AG10803 (cell line): ENCODE measurements at places on chromosomes 4 and X.
A peak's percentile ranks its signal among the peaks of the same experiment; 100 is the strongest.

- DNase-seq = no peak
Observed at GRCh38 chr4:100581337-100581736, 63.5 kb upstream of the EMCN start.

GRCh38 chr4:95170176-95170575 is 378.6 kb downstream of the UNC5C start:
- DNase-seq = no peak

- DNase-seq = no peak
Observed at GRCh38 chr4:67723341-67723740, 22.4 kb upstream of the UBA6 start.

DNA sequence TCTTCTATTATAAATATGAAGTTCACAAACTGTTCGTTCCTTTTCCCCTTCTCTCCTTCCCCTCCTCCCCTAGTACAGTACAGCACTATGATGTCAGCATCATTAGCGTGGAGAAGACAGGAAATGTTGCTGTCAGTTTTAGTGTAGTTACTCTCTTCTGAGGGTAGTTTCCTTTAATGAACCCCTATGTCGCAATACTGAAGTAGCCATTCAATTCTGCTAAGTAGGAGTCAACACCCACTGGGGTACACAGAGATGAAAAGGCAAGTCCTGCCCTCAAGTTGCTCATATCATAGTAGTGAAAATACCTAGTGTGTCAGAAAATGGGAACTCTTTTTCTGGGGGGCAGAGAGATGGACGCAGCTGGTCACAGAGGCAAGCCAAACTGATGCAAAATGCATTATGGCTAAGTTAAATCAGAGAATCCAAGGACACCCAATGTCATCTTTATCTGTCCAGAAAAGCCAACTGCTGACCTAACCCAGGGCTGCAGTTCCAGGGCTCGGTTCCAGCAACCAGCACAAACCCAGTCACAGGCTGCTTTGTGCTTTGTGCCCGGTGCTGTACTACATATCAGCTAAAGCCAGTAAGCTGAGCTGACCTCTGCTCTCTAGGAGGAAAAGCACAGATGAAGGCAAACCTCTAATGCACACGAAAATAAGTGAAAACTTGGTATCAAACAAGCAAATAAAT is 31.5 kb downstream of the GRIA3 start:
- DNase-seq = no peak

GRCh38 chr4:165006886-165007285 is 24.9 kb upstream of the TRIM60 start:
- no peak for DNase-seq

DNA sequence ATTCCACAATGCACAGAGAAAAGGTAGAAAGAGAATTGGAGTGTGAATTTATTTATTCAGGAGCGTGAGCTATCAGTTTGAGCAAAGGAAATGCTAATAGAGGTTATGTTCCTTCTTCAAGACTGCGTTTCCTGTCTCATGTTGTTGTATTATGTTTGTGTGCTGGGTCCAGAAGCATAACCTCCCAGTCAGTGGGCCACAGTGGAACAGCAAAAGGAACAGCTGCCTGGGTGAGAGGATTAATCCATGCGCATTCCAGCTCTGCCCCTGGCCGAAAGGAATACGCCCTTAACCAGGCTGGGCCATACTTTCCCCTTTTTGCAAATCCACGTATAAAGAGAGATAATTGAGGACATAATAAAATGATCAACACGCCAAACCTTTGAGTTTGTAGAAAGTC is 32.4 kb upstream of the ARX start:
- no peak for DNase-seq

GRCh38 chr4:174523025-174523693 is 871 bp upstream of the HPGD start:
- DNase-seq = peak; percentile 1

DNA sequence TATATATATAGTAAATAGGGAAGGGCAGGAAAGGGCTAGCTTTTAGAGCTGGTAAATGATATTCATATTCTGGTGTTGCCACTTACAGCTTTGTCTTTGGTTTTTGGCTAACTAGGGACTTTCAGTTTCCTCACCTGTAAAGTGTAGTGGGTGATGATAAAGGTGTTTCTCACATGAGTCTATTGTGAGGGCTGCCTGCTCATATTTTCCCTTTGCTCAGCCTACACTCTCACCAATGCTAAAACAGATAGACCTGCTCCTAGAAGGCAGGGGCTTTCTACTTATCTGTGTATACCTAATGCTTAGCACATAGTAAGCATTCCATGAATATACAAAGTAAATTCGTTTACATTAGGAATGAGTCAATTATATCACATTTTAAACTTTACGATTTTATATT is 137.2 kb upstream of the HS3ST1 start:
- no peak for DNase-seq

DNA sequence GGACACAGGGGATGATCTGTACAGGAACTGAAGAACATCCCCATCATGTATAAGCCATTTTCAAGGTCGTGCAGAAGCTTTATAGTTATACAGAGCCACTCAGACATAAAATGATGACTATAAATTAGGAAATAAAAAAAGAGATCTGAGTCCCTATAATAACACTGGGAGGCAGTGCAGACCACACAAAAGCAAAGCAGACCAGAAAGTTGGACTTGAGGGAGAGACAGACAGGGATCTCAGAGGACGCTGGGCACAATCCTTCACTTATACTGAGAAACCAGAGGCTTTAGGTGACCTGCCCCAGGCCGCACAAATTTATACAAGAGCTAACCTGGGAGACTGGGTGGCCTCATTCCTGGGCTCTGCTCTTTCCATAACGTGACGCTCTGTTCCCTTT is 70.5 kb downstream of the HADH start:
- peak; percentile 47 for DNase-seq

DNA sequence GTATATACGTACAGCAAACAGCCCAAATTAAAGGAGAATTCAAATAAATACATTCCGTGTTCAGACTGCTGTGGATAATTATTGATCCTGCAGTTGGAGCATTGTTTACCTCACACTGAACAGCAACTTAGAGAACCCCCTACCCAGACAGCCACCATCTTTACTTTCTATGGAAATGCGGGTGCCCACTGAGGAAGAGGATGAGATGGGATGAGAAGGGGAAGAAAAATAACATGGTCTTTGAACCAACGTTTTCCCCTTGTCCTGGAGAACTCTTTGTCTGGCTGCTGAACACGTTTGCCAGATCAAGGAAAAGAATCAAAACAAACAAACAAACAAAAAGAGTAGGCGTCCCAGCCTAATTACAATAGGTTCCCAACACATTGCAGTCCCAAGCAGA is 1.5 kb downstream of the TSPAN5 start:
- no peak for DNase-seq

- no peak for DNase-seq
Observed at GRCh38 chrX:155086961-155087735, 15.8 kb downstream of the BRCC3 start.

DNA sequence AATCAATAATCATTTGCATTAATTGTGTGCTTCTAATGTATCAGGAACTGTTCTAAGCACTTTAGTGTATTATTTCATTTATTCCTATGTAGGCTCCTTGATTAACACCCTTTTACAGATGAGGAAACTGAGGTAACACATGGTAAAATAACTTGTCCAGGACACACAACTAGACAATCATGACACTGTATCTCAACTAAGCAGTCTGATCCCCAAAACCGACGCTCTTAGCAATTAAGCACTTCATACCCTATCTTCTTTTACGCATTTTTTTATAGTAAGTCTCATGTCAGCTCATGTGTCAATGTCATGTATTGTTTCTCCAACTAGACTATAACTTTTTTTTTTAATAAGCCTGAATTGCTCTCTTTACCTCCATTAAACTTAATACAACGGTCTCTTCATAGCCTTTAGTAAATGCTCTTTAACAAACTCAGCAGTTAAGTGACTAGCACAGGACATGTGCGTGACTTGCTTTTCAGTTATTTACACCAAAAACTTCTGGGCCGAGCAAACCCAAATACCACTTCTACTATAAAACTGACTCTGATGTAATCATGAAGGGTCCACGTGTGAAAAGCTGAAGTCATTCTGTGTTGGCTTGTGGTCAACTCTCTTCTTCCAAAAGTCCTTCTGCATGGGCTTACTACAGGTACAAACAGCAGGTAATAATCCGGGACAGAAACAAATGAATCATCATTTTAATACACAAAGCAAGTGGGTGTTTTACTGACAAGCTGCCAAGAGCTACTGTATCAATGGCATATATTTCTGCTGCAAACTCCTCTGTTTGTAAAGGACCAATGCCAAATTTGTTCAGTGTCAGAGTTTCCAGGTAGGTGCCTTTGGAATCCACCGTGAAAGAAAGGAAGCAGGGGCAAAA is 7.9 kb upstream of the AMBN start:
- no peak for DNase-seq

GRCh38 chrX:41664375-41664901 is 24.3 kb upstream of the GPR34 start:
- peak; percentile 18 for DNase-seq

GRCh38 chr4:95049551-95050233 is 291.9 kb downstream of the BMPR1B start:
- peak; percentile 26 for DNase-seq

GRCh38 chr4:88533937-88534750 is 10.6 kb upstream of the PYURF start:
- DNase-seq = peak; percentile 87

- DNase-seq = no peak
Observed at GRCh38 chr4:3472411-3473141, 9.5 kb downstream of the DOK7 start.

DNA sequence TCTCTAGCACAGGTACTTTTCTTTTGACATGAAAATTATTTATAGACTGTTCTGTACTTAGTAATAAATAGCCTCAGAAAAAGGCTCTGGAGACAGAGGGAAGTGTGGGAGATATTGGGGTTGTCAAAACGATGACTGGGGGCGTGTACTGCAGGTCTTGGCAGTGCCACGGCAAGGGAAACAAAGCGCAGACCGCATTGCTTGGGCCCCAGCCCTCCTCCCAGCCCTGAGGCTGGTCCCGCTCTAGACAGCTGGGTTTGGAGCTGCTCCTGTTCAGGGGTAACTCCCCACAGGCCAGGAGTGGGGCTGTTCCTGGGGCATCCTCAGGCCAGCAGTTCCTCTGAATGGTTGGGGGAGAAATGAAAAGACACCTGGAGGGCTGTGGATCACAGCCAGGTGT is 131.7 kb downstream of the RASL11B start:
- no peak for DNase-seq

DNA sequence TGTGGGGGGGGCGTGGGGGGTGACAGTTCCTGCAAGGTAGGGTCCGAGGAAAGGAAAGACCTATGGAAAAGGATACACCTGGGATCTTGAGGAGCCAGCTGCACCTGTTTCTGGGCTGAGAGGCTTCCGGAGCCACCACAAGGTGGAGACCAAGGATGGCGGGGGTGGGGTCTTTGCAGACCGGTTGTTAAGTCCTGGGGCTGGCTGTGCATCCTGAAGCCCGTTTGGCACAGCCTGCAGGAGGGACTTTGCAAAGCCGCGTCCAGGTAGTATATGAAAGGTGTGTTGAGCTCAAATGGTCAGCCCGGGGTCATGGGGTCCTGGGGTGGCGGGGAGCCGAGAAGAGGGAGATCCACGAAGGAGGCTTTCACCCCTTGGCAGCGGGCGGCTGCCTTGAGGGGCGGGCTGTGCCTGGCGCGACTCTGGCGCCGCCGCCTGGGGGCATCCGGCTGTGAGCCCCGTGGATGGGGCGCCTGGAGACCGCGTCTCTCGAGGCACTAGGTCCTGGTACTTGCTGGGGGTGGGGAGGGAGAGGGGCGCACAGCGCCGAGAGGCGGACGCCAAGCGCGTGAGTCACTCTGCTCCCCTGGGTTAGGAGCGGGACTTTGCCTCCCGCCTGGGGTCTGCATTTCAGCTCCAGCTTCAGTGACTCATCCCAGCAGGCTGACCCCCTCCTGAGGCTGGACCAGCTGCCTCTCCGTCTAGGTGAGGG is 58.2 kb upstream of the DYNLT3 start:
- DNase-seq = peak; percentile 0

DNA sequence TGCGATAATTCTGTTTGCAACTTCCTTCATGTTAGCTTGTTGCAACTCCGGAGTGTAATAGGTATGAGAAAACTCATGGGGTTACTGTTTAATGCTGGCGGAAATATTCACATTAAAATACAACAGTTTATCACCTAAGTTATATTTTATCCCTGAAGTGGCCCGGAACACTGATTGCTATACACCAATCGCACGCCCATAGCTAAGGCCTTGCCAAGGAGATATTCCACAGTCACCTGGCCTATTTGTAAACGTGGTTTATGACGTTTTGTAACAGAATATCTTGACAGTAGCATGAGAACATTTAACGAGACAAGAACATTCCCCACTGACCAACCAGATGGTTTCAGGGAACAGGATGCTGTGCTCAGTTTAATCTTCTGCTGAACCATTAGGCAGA is 23.2 kb upstream of the FAM90A26 start:
- DNase-seq = no peak

DNA sequence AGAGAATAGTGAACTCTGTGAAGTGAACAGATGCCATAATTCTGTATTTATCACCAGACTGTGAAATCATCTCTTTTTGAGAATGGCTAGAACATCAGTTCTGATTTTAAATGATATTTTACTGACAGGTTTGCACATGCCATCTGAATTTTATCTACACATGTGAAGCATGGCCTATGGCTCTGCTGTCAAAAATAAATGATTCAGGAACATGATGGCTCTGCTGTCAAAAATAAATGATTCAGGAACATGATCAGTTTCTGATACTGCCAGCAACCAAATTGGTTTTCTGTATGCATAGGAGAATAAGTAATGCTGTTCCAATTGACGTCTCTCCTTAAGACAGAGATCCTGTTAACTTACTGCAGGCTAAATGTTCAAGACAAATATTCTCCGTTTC is 70.6 kb upstream of the TLL1 start:
- DNase-seq = no peak

- no peak for DNase-seq
Observed at GRCh38 chr4:144213371-144213770, 72.9 kb upstream of the GYPA start.

DNA sequence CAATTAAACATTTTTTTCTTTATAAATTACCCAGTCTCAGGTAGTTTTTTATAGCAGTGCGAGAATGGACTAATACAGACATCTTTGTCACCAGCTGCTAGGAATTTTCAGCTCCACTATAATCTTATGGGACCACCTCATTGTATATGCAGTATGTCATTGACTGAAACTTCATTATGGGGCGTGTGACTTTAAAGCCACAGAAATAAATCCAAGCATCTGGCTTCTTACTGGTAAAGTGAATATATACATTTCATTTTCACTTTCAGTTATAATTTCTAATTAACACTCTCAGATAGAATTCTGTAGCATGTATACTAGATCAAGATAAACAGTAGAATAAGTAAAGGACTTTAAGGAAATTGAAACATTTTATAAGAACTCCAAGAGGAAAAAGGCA is 21.9 kb downstream of the IL15 start:
- no peak for DNase-seq

DNA sequence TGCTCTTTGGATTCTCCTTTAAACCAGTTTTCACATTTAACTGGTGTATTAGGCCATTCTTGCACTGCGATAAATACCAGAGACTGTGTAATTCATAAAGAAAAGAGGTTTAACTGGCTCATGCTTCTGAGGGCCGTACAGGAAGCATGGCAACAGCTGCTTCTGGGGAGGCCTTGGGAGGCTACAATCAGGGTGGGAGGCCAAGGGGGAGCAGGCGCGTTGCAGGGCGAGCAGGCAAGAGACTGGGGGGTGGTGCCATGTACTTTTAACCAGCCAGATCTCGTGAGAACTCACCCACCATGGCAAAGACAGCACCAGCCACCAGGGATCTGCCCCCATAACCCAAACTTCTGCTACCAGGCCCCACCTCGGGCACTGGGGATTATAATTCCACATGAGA is 38.1 kb downstream of the RNF212 start:
- no peak for DNase-seq
